Activated CD4-positive, alpha-beta T cell treated with anti-CD3 and anti-CD28 coated beads for 1 hour (primary cell): ENCODE measurements at places on chromosomes 4 and X.
A peak's percentile ranks its signal among the peaks of the same experiment; 100 is the strongest.

DNA sequence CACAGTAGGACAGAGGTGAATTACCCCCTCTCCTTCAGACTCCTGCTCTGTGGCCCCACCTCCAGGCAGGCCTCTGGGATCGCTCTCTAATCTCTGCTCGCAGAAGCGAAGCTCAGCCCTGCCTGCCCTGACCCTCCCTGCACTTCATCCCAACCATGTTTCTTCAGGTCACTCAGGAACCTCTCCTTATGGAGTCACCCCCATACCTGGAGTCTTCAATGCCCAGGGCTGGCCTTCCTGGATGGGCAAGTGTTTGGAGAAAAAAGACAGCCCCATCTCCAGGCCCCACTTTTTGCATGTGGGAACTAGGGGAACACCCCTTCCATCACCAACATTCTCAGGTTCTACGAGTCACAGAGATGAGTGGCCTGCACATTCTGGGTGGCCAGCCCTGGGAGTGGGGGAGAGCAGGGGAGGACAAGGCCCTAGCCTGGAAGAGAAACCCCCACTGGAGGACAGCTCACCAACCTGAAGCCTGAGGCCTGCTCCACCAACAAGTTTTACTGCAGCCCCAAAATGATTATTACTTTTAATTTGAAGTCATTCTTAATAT lies 90.8 kb downstream of the PPP2R2C start:
- DNase-seq = no peak

DNA sequence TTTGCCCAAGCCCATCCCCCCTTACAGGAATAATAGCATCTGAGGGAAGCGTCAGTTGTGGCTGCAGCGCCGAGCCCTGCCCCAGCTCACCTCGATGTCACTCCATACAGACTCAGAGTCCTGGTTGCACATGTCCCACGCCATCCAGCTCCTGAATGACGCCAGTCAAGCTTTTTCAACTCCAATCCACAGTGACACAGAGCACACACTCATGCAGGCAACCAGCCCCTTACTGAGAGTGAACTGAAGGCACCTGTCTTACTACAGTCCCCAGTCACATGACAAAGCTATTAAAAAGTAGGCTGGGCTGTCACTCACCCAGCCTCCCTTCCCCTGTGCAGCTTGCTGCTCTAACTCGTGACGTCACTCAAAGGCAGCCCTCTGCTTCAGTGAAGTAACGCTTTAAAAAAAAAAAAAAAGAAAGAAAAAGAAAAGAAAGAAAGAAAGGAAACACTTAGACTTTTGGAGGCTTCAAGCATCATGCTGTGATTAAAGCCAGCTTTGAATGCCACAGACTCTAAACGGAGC lies at the start of gene PPARGC1A:
Gene PPARGC1A (minus strand): TSS at position 234 of the 528 bp plus-strand sequence. CDS start 90 bp downstream, at position 144.
- DNase-seq = no peak

GRCh38 chrX:2432298-2432863 lies 68.4 kb downstream of the DHRSX start:
- no peak for DNase-seq

GRCh38 chrX:11239230-11239629 lies 54.0 kb upstream of the AMELX start:
- no peak for DNase-seq

GRCh38 chr4:109248322-109248900 lies 54.0 kb downstream of the COL25A1 start:
- no peak for DNase-seq

DNA sequence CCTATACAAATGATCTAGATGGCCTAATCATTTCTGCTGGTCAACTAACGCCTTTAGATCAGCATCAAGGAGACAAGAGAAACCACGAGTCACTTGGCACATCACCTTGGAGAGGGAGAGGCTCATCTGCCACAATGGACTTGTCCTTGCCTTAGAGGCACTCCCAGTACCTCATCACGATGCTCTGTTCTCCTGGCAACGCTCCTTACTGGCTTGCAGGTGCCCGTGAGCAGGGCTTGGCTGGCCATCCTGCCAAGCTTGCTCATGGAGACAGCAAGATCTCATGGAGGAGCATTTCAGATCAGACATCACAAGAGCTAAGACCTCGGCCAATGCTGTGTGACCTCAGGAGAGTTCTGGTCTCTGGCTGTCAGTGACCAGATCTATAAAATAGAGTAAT lies 2.7 kb upstream of the SMIM20 start:
- no peak for DNase-seq

GRCh38 chrX:84046403-84046984 lies 141.5 kb downstream of the RPS6KA6 start:
- DNase-seq = no peak

DNA sequence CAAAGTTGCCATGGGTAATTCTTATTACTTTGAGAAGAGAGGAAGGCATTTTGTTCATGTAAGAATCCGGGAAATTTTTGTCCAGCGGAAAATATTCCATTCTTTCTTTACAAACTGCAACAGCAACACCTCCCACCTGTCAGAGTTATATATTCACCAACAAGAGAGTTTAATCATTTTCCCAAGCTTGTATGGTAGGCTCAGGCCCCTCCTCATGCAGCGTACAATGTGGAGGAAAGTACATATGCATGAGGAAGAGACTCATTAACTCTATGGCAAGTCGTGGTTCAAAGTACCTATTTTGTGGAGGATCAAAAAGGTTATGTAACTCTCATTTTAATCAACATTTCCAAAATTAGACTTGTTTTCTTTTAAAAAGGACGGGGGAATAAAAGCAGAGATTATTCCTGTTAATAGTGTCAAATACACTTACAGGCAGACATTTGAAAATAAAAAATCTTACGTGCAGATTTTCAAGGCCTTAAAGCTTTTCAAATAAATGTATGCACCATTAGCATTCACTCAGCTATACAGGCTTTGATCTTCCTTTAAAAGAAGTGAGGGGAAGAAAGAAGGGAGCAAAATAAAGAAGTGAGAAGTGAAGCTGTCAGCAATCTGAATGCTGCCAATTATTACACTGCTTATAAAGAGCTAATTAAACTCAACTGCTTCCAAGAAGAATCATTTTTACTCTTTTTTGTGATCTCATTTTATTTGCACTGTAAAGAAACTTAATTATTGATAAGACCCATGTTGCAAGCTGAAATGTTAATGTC lies 204.8 kb downstream of the FAT4 start:
- no peak for DNase-seq

GRCh38 chr4:109547394-109547793 lies 12.7 kb upstream of the MCUB start:
- DNase-seq = no peak

DNA sequence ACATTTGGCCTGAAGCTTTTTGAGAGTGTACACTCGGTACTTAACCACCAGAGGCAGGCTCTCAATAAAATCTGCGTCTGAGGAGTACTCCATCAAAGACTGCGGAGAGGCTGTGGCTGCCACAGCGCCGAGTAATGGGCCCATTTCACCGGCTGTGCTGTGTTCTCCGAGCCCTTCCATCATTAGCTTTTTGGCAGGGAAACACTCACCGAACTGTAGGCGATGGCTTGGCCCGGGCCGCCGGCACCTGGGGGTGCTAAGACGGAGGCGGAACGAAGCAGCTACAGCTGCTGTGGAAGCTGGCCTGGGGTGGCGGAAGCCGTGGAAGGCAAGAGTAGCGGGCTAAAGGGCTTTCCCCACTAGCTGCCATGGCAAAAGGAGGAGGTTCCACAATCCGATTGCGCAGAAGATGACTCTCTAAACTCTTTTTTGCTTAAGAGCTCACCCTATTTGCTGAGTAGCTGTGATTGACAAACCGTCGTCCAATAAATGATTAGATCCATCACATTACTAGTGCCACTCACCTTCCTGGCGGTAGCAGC lies 48.5 kb upstream of the PABPC1L2A start:
- peak; percentile 6 for DNase-seq

DNA sequence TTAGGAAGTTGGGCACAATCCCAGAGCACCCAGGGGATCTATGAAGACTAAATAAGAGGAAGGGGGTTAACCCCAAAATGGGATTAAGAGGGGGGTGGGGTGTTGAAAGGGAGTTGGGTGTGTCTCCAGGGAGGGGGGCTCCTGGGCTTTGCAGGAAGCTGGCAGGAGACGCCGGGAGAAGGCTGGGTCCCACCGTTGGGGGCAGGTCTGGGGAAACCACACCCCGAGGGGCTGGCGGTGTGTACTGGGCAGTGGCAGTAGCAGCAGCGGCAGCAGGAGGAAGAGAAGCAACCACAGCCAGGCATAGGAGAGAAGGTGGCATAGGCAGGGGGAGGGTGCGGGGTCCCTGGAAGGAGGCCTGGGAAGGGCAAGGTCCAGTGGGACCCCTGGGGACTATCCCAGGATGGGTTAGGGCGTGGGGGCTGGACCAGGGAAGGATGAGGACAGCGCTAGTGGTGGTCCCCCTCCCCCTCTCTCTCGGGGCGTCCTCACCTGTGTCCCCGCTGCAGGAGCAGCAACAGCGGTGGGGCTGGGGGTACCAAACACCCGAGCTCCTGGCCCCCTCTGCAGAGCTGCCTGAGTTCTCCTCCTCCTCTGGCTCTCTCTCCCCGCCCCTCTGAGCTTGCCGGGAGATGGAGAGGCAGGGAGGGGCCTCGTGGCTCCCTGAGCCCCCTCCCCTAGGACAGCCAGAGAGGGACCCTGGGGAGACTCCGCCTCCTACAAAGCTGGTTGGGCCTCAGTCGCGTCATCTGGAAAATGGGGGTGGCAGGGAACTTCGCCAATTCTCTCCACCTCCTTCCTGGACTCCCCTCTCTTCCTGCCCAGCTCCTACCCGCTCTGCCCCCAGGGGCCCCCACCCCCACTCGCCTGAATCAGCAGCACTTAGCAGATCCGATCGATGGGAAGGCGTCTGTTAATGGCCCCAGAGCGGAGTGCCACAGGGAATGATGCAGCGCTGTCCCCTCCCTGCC lies at the start of gene KCND1:
Gene KCND1 (minus strand): TSS at position 596 of the 971 bp plus-strand sequence. CDS start 1,573 bp downstream, outside the sequence.
- no peak for DNase-seq

DNA sequence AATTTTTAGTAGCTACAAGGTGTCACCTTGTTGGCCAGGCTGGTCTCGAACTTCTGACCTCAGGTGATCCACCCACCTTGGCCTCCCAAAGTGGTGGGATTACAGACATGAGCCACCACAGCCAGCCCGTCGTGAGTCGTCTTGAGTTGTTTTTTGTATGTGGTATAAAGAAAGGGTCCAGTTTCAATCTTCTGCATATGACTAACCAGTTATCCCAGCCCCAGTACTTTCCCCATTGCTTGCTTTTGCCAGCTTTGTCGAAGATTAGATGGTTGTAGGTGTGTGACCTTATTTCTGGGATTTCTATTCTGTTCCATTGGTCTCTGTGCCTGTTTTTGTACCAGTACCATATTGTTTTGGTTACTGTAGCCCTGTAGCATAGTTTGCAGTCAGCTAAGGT lies 105.9 kb downstream of the OR13H1 start:
- DNase-seq = no peak

- DNase-seq = no peak
Observed at GRCh38 chr4:163694385-163694784, 199.9 kb downstream of the TMA16 start.

- DNase-seq = no peak
Observed at GRCh38 chrX:14022019-14022418, 7.7 kb downstream of the GEMIN8 start.

GRCh38 chr4:38099020-38099600 lies 138.9 kb downstream of the PTTG2 start:
- DNase-seq = no peak

- no peak for DNase-seq
Observed at GRCh38 chr4:1725521-1725920, 4.2 kb downstream of the TACC3 start.

DNA sequence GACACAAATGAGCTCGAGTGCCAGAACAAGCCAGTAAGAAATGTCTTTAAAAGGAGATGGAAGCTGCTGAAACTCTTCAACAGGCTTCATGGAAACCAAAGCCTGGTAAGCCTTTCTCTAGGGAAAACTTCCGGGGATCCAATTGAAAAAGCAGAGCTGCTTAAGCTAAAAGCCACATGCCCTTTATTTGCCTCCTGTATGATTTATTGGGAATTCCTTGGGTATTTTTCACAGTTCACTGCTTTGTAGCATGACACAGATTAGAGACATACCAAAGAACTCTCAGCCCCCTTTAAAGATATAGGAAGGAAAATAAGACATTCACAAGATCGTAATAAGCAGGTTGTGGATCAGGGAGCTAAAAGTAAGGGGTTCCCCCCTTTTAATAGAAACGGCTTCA lies 6.5 kb upstream of the ARHGAP6 start:
- DNase-seq = no peak

DNA sequence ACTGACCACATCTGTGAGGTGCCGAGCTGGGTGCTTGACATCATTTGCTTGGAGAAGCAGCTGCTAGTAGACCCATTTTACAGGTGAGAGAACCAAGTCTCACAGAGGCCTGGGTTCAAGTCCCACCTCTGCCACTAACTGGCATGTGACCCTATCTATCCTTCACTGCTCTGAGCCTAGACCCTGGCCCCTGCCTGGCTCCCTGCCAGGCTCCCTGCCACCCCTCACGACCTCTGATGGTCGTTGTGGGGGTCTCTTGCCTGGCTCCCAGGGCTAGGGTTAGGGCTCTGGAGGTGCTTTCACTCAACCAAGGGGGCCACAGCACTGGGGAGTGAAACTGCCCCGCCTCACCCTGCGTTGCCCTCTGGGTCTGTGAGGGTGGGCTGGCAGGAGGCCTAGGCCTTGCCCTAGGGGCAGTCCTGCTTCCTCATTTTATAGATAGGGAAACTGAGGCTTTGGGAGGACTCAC lies 7.2 kb upstream of the ADD1 start:
- DNase-seq = no peak

GRCh38 chrX:39360101-39360500 lies 558.8 kb downstream of the MID1IP1 start:
- DNase-seq = no peak

DNA sequence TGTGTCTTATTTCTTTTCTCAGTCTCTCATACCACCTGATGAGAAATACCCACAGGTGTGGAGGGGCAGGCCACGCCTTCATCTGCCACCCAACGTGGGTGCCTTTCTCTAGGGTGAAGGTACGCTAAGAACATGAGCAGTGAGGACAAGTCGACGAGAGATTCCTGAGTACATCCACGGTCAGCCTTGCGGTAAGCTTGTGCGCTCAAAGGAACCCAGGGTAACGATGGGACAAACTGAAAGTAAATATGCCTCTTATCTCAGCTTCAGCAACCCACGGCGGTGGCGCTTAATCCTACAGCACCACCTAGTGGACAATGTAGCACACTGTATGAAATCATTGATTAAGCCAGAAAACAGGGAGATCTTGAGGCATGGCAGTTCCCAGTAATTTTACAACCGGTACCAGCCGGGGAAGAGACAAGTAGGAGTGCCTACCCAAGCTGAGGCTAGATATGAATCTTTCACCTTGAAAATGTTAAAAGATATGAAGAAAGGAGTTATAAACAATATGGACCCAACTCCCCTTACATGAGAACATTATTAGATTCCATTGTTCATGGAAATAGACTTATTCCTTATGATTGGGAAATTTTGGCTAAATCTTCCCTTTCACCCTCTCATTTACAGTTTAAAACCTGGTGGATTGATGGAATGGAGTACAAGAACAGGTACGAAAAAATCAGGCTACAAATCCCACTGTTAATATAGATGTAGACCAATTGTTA lies 63.0 kb downstream of the ZNF732 start:
- peak; percentile 58 for DNase-seq

- DNase-seq = no peak
Observed at GRCh38 chr4:113695328-113696169, 66.0 kb downstream of the CAMK2D start.

DNA sequence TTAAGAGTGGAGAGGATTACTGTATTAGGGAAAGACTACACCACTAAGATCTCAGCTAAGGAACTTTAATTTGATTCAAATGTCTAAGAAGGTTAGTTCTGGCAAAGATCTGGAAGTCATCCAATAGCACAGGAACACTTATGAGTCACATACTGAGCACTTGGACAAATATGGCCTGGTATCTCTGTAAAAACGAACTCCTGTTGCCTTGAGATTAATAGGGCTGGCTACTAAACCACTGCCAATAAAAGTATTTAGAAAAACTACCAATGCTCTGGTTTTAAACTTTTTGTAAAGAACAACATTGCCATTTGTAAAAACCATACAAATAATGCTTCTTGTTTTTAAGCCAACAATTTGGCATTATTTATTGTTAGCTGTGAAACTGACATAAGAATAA lies 70.5 kb downstream of the SEC24D start:
- DNase-seq = no peak
